Hippocampal formation (tissue), 2 donors: ENCODE measurements at places on chromosomes 2 and 18.

GRCh38 chr2:113328043-113328442 is 49.3 kb upstream of the PAX8 start:
- no peak for DNase-seq

DNA sequence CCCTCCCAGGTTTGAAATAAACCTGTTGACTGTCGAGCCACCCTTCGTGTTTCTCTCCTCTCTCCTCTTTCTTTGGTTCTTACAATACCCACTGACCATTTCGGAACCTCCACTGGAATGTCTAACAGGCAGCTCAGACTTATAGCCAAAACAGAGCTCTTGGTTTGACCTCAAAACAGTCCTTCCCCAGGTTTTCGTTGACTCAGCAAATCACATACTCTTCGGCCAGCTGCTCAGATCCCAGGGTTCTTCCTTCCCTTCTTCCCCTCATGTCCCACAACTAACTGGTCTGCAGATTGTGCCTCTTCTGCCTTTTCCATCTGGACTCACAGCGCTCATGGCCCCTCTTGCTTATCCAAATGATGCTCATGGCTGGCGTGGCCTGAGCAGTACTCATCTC is 4.7 kb downstream of the ARMC9 start:
- no peak for DNase-seq

- no peak for DNase-seq
Measured at GRCh38 chr2:219631406-219631891, 4.0 kb downstream of the SLC4A3 start.

GRCh38 chr2:160646684-160647444 is 153.3 kb upstream of the RBMS1 start:
- no peak for DNase-seq

DNA sequence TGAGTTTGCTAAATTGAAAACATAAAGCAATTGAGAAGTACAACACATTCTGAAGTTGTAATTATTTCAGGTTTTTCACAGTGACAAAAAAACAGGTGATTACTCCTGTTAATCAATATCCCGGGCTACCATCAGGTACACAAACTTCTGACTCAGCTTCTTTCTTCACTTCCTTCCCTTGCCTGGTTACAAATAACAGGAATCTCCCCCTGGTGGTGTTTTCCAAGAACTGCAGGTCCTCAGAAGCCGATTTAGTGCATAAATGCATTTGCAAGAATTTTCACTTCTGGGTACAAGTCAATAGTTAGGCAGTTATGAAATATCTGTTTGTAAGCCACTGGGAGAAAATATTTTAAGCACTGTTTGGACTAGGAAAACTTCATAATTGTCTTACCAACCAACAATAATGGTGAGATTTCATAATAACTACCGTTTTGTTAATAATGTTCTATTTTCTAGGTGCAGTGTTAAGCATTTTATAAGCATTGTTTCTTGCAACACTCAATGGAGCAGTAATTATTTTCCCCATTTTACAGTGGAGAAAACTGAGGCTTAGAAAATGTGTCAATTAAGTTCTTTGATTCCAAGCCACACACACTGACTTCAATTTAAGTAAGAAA is 12.4 kb upstream of the GMCL1 start:
- peak; percentile 90 for DNase-seq

GRCh38 chr18:54151376-54151775 is 73.1 kb downstream of the MBD2 start:
- no peak for DNase-seq

DNA sequence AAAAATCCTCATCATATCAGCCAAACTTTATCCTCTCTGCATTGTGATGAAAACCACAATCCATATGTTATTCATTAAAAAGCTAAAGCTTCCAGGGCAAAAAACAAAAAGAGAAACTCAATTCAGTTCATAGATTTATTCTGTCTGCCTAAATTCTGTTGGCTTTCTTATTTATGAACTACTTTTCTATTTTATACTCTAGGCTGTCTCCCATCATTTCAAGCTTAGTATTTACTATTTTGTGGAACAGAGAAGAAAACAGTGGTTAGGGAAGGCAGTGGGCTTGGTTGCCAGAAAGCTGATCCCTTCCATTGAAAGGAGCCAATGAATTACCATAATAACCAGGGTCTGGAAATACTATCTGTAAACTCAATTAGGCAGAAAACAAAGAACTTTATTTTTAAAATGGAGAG is 71.8 kb downstream of the RAPH1 start:
- no peak for DNase-seq

DNA sequence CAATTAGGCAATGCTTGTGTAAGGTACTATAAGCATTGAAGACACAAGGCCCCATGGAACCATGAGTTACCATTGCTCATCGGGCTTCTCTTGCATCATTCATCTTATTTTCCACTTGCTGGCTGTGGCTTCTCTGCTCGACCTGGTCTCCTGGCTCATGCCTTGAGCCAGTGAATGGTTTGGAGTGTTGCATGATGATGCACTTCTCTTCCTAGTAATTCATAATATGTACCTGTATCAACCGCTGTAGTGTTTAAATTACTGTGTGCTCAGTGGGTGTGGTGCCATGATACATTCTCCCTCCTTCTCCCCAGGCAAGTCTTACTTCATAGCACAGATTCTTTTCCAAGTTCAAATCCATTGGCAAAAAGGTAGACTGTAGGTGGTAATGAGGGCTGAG is 66.8 kb downstream of the ABCA12 start:
- DNase-seq = no peak

GRCh38 chr2:142425551-142425950 is 294.7 kb upstream of the LRP1B start:
- no peak for DNase-seq

- DNase-seq = no peak
Measured at GRCh38 chr2:31823558-31823957, 187.2 kb downstream of the MEMO1 start.

DNA sequence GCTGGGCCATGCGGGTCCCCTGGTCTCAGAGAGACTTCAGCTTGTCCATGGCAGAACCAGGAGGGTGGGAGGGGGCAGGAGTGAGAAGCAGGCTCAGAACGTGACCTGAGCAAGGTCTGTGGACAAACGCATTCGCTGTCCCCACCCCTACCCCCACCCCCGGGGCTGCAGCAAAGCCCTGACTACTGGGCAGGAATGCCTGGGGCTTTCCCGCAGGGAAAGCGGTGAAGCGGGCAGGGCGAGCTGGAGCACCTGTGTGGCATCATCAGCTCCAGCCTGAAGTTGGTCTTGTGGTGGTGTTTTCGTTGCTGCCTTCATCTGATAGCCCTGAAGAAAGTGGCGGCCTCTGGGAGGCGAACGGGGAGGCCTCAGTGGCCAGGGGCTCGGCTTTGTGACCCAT is 26.1 kb upstream of the ALKAL2 start:
- DNase-seq = no peak

- DNase-seq = no peak
Measured at GRCh38 chr2:149715005-149715592, 127.5 kb upstream of the MMADHC start.

DNA sequence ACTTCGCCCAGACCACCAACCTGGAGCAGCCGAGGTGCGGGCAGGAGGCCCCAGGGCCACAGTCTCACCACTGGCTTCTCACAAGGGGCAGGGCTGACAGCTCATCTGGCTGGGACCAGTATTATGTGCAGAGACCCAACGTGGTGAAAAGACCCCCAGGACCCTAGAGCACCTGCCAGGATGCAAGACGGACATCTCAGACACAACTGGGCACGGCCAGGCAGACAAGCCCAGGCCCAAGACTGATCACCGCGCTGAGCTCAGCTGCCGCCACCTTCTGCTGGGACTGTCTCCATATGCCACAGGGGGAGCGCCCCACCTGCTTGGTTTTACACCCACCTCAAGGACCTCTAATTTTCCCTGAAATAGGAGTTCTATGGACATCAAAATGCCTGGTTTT is 23.2 kb downstream of the HDAC4 start:
- no peak for DNase-seq

GRCh38 chr18:55400590-55401541 is 187.1 kb downstream of the TCF4 start:
- no peak for DNase-seq

DNA sequence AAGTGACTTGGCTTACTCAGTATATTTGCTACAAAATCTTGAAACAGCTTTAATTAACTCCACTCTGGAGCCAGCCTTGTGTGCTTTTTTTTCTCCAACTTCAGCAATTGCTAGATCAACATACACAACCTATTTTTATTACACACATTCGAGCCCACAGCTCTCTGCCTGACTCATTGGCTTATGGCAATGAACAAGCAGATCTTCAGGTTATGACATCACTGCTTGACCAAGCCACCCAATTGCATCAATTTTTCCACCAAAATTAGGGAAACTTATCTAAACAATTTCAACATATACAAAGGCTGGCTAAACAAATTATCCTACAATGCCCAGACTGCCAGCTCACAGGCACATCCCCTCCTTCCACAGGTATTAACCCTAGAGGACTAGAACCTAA is 39.6 kb upstream of the PDK1 start:
- no peak for DNase-seq

DNA sequence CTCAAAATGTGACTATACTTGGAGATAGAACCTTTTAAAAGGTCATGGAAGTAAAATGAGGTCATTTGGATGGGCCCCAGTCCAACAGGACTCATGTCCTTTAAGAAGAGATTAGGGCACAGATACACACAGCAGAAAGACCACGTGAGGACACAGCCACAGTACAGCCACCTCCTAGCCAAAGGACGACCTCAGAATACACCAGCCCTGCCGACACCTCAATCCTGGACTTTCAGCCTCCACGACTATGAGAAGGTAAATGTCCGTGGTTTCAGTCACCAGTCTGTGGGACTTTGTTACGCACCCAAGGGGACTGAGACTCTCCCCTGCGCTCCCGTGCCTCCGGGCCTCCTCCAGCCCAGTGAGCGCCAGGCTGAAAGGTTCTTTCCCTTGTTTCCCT is 30.2 kb upstream of the HPCAL1 start:
- DNase-seq = no peak

DNA sequence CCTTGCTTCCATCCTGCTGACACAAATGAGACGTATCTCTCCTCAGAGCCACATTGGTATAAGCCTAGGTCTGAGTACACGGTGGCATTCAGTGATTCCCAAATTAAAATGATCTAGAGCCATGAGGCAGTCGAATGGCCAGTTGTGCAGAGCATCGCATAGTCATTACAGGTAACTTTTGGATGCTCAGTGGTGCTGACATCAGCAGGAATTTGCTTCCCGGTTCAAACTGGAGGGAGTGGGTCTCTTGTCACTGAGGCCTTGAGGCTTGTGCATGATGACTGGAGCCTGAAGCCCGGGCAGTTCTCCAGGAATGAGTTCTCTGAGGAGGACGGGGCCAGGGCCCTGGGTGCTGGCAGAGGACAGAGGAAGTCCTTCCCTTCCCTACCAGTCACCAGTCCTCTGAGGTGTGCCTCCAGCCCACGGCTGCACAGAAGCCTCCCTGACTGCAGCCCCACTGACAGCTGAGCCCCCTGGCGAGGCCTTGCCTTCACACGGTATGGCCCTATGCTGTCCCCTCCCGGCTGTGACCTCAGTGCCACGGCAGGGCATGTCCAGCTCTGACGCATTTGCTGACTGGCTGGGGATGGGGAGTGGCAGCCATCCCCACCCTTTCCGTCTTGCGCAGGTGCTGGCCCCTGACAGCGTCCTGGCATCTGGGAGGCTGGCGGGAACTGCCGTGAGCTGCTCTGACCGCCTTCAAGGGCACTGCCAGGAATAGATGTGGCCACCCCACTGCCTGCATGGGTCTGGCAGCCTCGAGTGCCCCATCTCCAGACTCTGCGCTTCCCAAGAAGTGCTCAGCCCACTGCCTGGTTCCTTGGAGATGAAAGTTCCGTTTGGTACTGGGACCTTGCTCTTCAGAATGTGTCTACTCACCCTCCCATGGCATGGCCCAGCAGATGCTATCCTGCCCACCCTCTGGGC is 117.4 kb downstream of the CELF4 start:
- DNase-seq = no peak

- no peak for DNase-seq
Measured at GRCh38 chr2:10372203-10372861, 69.6 kb downstream of the HPCAL1 start.

GRCh38 chr18:9057646-9058045 is 44.9 kb upstream of the NDUFV2 start:
- no peak for DNase-seq

DNA sequence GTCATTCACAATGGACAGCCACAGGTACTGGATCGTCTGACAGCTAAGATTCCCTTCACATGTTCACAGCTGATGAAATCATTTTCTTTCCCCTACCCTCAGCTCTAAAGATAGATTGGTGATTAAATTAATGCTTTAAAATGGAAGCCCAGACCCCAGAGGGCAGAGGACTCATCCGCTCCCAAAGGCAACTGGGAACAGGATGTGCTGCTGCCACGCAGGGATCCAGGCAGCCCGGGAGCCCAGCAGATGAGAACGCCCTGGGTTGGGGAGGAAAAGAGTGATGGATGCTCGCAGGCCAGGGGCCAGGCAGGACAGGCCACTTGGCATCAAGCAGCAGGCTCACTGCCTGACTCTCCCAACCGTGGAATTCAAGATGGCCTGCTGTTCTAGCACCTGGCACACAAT is 41.3 kb downstream of the HDHD2 start:
- no peak for DNase-seq

DNA sequence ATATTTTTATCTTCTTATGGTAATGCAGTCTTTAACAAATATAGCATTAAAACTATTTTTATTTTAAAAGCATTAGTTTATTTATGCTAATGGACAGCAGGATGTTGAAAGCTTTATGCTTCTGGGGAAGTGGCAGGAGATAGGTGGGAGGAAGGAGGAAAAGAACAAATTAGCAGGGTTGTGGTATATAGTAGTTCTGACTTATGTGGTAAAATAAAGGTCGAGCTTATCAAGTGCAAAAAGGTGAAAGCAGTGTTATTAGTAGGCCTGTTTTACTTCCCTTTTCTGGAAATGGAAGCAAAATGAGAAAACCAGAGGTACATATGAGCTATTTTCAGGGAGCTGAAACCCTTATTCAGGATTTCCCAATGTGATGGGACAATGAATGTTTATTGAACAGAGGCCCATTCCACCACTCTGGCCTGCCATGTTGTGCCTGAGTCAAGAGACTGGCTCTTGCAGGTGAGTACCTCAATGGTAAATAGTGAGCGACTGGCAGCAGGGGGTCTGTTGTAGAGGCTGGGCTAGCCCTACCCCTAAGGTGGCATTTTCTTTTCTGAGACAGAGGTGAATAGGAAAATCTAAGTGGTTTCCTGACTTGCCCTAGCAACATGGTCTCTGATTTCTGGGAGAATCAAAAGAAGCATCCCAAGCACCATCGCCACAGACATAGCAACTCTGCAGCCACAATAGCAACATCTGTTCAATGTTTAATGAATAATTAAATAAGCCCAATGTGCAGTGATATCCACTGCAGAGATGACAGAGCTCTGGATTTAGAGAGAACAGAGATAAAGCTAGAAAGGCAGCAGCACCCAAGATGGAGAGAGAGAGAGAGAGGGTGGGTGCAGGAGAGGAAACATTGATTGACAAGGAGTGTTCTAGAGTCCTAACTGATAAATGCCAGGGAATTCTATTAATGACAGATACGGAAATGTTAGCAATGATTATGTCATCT is 119.7 kb downstream of the UPP2 start:
- no peak for DNase-seq

DNA sequence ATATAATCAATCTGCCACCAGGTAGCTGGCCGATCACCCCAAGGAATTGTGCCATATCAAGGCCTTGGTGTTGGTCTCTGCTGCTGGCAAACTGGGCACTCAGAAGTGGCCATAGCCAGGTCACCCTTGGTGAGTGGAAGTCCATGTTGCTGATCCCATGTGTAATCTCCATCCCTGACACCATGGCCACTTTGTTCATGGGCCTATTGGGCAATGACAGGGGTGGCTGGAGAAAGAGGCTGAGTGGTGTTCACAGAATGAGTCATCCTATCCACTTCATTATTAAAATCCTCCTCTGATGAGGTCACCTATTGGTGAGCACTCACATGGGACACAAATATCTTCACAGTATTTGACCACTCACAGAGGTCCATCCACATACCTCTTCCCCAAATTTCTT is 26.7 kb upstream of the CD226 start:
- no peak for DNase-seq
